ENCODE measurements at places on chromosomes 7 and 10. TPM values are rescaled to one million over a fixed set of nuclear protein-coding genes. Genes with fewer than 3 reads are reported as not detected.

Gene NPC1L1
- total RNA-seq, result not detected

DNA sequence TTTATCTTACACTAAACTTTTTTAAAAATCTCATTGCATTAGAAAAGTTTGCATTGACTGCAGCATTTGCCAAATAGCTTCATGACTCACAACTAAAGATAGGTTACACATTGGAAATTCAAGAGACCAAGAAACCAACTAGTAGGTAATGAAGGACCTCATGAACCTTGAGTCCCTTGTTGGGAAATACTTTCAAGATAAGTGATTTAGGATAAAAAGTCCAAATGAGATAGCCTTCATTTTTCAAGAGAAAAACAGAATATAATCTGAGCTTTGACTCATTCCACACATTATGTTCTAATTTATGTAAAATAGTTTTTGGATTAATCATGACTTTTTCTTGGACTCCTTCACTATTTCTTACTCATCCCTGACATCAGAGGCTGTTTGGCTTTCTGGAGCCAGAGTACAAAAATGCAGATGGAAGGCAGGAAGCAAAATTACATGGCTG lies 13.1 kb upstream of the LIPF start:
- no peak overlapping the region for H3K27ac ChIP-seq
- H3K36me3 ChIP-seq, result no peaks in the 10 kb centered on the region
- no peaks in the 10 kb centered on the region for H3K4me1 ChIP-seq
- H3K27me3 ChIP-seq, result peaks cover 24% of the 10 kb centered on the region

- H3K4me1 ChIP-seq, result no peaks in the 10 kb centered on the region
- H3K36me3 ChIP-seq, result peaks cover 42% of the 10 kb centered on the region
- H3K4me3 ChIP-seq, result no peak overlapping the region
- H3K27me3 ChIP-seq, result no peaks in the 10 kb centered on the region
- no peak for DNase-seq
These were observed 10.8 kb downstream of the UROS start for GRCh38 chr10:125812128-125812750.

GRCh38 chr7:11212080-11212711 lies 238.5 kb downstream of the PHF14 start:
- H3K36me3 ChIP-seq, result no peaks in the 10 kb centered on the region
- H3K4me3 ChIP-seq, result no peak overlapping the region
- no peak overlapping the region for H3K27ac ChIP-seq
- H3K27me3 ChIP-seq, result no peaks in the 10 kb centered on the region
